ENCODE measurements at places on chromosomes 7 and 10.
A peak's percentile ranks its signal among the peaks of the same experiment; 100 is the strongest.

DNA sequence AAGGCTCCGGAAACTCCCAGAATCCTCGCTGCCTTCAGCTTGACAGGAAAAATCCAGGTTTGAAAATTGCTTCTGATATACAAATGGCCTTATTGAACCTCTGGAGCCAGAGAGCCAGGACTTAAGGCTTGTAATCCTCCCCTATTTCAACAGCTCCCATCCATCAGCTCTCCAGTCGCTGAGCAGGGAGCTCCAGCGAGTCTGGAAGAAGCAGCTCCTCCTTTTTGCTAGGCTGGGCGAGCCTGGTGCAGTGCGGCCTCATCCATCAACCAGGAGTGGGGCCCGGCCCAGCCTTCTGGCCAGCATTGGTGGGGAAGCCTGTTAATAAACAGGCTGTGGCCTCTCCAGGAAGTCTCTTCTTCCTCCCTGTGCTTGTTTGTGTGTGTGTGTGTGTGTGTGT is 424.4 kb downstream of the TCERG1L start:
- DNase-seq = no peak

DNA sequence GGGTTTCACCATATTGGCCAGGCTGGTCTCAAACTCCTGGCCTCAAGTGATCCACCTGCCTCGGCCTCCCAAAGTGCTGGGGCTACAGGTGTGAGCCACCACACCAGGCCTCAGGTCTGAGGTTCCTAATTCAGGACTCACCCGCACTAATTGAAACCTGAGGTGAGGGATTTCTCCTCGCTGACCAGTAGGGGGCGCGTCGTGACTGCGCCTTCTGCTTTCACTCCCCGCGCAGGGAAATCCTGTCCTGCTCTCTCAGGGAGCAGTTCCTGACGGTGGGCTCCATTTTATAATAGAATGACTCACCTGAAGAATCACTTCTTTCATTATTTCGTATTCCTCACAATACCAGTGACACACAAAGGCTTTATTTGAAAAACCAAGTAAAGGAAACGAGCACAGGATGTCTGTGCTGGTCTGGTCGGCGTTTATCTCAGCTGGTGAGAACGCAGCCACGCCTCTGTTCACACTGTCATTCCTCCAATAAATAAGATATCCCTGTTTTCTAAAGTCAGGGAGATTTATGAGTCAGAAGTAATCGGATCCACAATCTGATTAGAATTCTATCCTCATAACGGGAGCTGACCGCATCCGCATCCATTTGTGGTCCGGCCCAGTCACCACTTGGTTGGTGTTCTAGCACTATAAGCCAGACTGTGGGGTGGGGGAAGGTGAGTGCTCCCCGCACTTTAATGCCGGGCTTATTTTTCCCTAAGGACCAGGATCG is 35.4 kb downstream of the BAG3 start:
- peak; percentile 82 for DNase-seq

DNA sequence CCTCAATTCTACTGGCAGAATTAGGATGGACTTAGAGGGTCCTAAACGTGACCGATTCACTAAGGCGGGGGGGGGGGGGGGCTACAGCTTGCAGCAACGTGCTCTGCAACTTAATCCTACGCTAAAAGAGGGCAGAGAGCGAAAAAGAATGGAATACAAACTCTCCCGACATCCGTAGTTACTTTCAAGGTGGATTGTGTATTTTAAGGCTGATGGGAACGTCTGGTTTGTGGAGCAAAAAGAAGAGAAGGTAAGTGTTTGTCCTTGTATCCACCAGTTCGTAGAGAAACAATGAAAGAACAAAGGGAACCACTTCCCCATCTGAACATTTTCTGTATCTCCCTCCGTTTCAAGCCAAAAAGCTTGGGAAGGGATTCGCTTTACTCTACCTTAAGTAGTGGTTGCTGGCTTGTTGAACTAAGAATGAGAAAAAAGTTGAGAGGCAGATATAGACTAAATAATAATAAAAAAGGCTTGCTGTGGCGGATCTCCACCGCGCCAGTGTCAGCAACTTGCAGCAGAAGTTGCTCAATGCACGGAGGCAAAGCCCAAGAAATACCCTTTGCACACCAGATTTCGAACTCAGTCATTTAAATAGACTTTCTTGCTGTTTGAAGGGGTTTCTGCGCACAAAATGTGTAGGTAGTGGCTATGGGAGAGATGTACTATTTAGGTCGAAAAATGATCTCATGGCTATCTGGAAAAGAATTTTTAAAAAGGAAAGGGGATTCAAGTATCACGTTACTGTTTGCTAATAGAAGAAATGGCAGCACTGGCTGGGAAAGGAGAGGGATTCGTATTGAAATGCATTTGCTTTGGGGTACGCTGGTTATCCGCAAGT is 736 bp downstream of the SKIDA1 start:
- no peak for DNase-seq

- DNase-seq = no peak
These were observed 277.6 kb upstream of the PHF14 start for GRCh38 chr7:10696064-10696463.

GRCh38 chr7:80630608-80631405 is 7.6 kb upstream of the CD36 start:
- DNase-seq = no peak

DNA sequence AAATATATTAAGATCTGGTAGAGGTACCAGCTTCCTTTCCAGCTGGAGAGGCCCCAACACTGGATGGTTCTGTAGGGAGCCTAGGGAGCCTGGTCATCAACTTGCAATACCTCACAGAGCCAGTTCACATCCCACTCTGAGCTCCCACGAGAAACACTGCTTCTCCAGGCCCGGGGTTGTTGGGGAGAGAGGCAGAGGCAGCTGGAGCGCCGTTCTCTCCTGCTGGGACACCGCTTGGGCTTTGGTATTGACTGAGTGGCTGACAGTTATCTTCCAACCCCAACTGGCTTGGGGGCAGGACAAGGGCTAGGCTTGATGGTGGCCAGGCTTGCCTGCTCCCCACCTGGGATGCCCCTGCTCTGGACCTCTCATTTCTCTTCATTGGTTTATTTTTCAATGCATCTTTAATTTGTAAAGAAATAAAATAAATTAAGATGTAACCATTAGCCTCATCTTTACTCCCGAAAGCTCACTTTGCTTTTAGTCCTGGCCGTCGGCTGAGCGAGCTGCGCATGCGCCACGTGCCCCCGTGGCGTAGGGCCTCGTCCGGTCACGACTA is 10.0 kb upstream of the CHCHD1 start:
- no peak for DNase-seq

GRCh38 chr7:128974241-128974934 is 36.7 kb downstream of the IRF5 start:
- DNase-seq = no peak

- DNase-seq = no peak
These were observed 135.0 kb downstream of the DYNC1I1 start for GRCh38 chr7:95907337-95907736.

GRCh38 chr10:78462726-78463228 is 429.1 kb downstream of the RPS24 start:
- DNase-seq = no peak

DNA sequence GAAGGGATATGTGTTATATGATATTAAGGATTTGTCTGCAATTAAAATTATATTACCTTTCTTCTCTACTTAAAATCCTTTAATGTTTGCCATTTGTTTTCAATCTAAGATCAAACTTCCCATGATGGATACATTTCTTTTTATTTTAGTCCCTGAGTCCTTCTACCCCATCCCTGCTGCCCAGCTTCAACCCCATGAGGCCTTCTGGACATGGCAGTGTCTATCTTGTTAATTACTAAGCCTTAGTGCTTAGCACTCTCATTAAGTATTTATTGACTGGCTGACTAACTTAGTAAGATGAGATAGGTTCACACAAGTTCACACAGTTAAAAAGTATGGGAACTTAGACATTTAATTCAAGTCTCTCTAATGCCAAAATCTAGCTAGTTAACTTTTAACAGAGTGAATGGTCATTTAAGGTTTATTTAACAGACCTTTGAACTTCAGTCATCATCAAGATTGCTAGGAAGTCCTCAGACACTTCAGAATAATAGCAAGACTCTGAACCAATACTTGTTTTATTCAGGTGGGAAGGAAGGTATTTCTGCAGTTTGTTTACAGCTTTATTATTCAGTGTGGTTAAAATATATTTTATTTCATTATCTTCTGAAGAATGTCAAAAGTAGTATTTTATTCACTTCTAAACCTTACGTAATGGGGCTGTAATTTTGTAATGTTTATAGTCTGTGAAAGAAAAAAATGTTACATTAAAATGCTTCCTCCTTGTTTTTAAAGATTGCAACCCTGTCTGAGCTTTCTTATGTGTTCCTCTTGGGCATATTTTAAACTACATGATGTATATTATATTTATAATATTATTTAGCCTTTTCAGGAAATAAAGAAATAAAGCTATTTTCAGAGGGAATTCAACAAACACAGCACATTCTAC is 848.9 kb downstream of the REEP3 start:
- DNase-seq = no peak

Measured in stimulated activated CD4-positive, alpha-beta T cell treated with anti-CD3 and anti-CD28 coated beads, Interleukin-15, amount 100 ng/mL, for 1 hour (primary cell).